Fibroblast of pulmonary artery (primary cell): ENCODE measurements at places on chromosomes 3 and 15.
A peak's percentile ranks its signal among the peaks of the same experiment; 100 is the strongest.

GRCh38 chr3:116905334-116905733 lies 195.8 kb downstream of the TUSC7 start:
- no peak for DNase-seq

DNA sequence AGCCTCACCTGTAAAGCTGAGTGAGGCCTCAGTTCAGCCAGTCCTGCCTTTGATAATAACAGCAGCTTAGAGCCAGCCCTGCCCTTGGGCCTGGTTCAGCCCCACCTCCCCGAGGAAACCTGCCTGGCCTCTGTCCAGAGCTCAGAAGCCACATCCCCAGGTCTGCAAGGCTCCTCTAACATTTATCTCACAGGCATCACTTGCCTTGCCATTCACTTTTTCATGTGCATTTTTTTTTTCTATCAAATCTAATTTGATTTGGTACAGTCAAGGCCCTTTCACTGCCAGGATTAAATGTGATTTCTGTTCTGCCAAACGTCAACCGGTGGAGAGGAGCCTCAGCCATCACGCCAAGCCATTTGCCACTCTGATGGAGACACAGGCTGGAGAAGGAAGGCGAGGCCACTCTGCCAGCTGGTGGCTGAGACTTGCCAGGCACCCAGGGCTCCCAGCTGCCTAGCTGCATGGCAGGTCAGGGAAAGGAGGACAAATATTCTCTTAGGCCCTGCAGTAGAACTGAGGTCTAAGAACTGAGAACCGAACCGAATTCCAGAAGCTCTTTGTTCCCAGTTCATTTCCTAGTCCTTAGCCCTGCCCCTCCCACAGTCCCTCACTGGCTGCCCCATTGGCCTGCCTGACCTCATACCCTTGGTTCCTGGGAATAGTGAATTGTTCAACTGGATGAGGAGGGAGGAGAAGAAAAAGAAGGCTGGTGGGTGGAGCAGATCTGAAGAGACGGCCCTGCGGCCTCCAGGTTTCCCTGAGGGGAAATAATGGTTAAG lies 76.4 kb downstream of the SPSB4 start:
- DNase-seq = no peak

GRCh38 chr15:41999290-42000285 lies 21.3 kb downstream of the PLA2G4E start:
- no peak for DNase-seq

GRCh38 chr3:136177876-136178275 lies 18.3 kb downstream of the MSL2 start:
- DNase-seq = no peak

DNA sequence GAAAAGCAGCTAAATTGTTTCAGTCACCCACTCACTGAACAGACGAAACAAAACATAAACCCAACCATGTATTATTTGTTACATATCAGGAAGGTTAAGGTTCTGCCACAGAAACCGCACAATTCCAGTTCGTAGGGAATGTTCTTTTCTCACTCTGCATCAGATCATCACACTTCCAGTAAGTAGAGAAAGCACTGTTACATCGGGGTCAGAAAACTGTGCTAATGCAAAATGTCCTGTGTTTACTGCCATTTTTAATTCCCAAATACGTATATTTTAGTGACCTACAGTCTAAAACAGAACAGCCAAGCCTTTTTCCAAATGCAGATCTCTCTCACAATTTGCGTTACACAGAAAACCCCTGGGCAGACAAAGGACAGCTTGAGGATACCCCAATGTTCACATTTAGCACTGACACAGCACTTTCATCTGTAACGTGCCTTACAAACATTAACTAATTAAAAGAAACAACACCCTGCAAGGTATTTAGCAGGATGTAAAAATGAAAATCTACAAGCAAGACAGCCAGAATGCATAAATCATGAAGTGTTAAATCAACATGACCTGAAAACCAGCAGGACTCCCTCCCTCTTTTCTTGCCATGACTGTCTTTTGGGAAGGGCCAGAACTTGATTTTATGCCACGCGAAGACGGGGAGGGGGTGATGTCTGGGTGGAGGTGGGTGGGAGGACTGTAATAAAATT lies 34.8 kb upstream of the SKIL start:
- peak; percentile 15 for DNase-seq

DNA sequence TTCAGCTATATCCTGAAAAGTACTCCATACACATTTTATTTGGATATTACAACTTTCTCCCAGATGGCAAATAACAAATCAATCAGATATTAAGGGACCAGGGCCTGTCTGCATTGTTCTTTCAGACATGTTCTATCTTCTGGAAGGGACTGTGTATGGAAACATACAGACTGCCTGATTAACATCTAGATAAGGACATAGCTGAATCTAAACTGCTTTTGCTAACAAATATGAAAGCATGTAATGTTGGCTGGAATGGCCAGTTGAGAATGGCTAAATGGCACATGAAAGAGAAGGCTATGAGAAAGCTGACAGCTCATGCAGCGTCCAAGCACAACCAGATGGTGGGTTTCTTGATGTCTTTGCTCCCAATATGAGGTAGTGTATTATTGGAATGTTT lies 149.4 kb downstream of the CFAP20DC start:
- no peak for DNase-seq

DNA sequence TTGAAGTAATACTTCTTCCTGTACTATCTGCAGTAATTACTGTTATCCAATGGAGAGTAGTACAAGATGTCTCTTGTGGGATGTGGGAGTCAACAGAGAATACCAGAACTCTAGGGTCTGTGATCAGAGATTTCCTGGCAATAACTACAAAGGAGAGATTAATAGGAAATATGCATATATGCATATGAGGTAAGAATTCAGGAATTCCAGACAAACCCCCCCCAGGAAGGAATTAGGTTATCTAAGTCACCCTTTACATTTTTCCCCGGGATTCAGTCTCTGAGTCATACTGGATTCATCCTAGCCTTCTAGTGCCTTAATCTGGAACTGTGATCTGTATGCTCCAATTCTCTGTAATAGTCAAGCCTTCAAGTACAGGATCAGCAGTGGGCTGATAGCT lies 49.4 kb downstream of the GTF2E1 start:
- peak; percentile 50 for DNase-seq
